Stimulated activated CD8-positive, alpha-beta memory T cell treated with anti-CD3 and anti-CD28 coated beads, Interleukin-4, amount 100 ng/mL, for 1 hour (primary cell): ENCODE measurements at places on chromosomes 2 and 18.

DNA sequence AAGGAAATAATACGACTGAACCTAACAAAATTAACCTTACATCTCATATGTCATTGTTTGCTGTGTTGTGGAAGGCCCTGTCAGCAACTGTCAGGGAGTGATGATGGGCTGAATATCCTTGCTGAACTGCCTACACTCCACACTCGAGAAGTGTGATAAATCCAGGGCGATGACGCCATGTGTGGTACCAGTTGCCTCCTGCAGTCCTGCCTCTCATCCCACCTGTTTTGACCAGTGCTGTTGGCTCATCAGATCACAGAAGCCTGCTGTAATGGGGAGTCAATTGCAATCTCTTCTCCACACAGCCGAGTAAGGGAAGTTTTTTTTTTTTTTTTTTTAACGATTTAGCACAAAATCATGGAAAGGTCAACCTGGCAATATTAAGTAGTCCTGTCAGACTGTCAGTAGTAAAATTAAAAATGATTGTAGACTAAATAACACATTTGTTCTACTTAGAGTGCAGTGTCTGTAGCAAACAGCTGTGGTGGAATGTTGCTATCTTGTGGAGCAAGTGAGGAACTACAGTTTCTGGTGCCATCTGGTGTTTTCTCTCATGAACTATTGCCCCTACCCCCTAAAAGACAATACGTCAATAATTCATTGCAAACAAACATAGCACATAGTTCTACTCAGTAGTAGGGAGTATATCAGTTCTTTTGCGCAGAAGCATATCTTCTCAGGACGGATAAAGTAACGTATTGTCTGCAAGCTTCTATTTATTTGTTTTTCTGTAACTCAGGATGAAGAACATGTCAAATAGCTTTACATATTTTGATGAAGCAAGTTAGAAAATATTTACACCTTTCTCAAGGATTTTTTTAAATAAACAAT, 347.6 kb downstream of the CTNNA2 start:
- no peak for DNase-seq

- no peak for DNase-seq
Observed at GRCh38 chr18:6876641-6877041, 147.1 kb downstream of the ARHGAP28 start.

DNA sequence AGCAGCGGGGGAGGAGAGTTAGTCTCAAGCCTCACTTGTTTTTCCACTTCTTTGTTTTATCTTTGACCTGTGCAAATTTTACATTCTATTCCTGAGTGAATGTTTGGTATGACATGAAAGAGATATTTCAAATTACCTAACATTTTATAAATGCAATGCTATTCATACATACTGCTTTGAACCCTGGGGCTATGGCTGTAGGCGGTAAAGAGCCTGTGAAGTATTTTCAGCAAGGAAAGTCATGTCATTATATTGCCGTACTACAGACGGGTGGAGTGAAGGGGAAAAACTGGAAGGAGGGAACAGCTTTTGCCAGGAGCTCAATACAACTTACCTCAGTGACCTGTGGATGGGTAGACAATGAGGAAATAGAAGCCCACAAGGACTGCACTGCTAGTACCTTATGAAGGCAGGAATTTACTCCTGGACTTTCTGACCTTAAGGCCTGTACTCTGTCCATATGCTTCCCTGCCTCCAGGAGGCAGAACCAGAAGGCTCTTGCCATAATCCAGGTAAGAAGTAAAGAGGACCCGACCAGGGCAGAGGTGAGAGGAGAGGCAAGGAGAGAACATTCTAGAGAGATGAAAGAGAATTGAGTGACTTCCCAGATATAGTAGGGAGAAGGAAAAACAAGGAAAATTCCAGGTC, 28.4 kb upstream of the TET3 start:
- no peak for DNase-seq

- no peak for DNase-seq
Observed at GRCh38 chr2:120978359-120979050, 242.8 kb downstream of the GLI2 start.
